ENCODE measurements at places on chromosomes 11 and 22.
A peak's percentile ranks its signal among the peaks of the same experiment; 100 is the strongest.

- no peak for DNase-seq
These were observed 13.4 kb downstream of the NFAM1 start for GRCh38 chr22:42418811-42419242.

DNA sequence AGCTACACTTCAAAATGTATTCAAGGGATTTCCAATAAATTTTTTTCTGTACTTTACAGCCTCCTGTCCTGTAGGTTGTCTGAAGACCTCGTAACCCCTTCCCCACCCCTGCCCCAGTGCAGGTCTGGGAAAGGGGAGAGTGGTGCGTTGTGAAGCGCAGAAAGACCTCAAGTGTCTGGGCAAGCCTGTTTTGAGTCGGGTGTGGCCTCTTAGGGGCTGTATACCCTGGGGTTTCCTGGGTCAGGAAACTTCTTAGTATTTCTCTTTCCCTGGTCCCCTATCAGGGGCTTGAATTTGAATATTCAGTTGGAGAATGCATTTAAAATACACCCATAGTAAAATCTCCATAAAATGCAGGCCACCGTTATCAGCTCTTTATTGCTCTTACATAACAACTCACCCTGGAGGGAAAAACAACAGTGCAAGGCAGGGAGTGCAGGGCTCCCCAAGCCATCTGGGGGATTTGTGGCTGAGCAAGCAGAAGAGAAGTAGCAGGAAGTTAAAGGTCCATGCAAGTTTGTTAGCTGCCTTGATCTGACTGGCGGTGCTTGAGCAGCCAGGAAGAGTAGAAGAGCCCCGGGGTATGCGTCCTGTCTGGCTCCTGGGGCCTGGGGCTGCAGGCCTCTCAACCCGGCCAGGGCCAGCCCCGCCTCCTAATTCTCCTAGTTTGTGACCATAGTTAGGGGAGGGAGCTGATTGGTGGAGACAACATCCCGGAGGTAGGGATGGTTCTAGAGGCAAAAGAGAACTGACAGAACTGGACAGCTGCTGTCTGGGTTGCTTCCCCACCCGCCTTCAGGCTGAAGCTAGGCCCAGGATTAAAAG lies 25.7 kb downstream of the ARHGAP1 start:
- peak; percentile 31 for DNase-seq

- DNase-seq: no peak
These were observed 255.1 kb downstream of the CADM1 start for GRCh38 chr11:115249061-115249578.

GRCh38 chr22:28498044-28498443 lies 181.6 kb downstream of the TTC28 start:
- DNase-seq: no peak

DNA sequence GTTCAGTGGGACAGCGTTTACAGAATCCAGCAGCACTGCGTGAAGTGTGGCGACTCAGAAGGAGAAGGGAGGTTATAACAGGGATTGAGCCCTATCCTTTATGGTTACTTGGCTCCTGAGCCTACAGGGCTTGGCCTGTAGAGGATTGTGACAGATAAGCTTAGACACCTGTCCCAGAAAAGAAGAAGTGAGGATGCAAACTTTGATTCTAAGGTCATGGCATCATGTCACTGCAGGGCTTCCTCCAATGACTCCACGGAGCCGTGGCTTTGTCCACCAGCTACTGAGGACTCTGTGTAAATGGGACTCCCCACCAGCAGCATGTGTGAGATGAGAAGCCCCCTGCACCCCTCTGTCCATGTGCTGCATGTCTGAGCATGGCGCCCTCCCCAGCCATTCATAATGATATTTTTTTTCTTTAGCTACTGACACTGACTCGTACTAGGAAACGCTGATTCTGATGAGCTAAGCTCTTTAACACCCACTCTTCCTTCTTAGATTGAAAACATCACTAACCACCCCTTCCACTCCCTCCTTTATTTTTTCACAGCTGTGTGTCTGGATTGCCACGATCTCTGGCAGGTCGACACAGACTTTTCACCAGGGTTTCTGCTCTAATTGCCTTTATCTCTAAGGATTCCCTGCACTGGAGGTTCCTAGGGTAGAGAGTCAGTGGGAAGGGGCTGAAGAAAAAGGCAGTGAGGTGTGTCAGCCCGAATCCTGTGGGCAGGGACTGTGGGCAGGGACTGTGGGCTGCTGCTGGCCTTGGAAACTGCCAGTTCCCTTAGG lies 65.5 kb upstream of the TTC12 start:
- DNase-seq: no peak

- no peak for DNase-seq
These were observed 708.1 kb downstream of the BRD1 start for GRCh38 chr22:49119551-49119952.

DNA sequence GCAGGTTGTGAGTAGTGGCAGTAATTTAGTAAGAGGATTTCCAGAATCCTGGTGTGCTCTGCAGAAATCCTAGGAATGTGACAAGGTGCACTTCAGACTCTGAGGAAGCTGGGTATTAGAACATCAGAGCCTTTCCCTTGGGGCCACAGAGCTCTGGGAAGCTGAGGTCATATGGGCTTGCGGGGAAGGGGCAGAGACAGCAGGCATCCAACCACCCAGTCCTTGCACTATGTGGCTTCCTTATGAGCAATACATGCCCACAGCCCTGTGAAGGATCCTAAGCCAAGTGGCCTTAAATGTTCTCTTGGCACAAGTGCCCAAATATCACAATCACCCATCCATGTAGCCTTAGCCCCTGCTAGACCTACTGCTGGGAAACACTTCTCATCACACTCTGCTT lies 46.2 kb downstream of the P4HA3 start:
- DNase-seq: no peak

DNA sequence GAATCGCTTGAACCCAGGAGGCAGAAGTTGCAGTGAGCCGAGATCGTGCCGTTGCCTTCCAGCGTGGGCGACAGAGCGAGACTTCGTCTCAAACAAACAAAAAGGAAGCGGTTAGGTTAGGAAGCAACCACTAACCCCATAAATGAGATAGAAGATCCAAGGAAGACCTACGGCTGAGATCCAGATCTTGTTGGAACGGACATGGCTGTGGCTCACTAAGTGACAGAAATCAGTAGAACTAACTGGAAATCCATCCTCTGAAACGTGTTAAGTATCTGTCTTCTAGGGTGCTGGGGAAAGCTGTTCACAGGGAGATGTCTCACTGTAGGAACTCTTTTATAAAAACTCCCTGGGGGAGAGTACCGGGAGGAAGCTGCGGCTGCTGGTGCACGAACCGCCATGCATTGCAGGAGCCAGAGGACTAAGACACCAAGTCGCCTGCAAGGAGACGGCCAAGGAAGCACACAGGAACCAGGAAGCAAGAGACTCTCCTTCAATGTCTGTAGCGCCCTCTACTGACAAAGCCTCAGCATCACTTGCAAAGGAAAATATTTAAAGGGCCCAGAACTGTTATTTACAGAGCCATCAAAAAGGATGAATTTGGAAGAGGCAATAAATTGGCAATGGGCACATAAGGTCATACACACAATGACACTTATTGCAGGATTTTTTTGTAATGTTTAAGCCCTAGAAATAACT lies 16.9 kb upstream of the SPTY2D1 start:
- DNase-seq: peak; percentile 62

DNA sequence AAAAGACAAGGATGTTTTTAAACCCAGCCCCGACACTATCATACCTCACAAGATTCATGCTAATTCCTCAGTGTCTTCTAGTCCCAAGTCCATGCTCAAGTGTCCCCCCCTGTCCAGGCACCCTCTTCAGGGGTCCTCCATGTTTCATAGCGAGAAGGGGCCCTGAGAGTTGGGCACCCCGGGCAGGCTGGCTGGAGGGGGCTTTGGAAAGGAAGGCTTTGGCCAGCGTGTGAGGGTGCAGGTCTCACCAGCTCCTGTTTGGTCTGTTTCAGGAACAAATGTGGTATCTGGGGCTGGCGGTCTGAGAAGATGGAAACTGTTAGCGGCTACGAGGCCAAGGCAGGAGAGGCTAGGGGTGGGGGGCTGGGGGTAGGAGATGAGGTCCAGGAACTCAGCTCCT lies 4.5 kb upstream of the SSH3 start:
- DNase-seq: no peak

- DNase-seq: no peak
These were observed 123.3 kb upstream of the LUZP2 start for GRCh38 chr11:24373516-24373915.

DNA sequence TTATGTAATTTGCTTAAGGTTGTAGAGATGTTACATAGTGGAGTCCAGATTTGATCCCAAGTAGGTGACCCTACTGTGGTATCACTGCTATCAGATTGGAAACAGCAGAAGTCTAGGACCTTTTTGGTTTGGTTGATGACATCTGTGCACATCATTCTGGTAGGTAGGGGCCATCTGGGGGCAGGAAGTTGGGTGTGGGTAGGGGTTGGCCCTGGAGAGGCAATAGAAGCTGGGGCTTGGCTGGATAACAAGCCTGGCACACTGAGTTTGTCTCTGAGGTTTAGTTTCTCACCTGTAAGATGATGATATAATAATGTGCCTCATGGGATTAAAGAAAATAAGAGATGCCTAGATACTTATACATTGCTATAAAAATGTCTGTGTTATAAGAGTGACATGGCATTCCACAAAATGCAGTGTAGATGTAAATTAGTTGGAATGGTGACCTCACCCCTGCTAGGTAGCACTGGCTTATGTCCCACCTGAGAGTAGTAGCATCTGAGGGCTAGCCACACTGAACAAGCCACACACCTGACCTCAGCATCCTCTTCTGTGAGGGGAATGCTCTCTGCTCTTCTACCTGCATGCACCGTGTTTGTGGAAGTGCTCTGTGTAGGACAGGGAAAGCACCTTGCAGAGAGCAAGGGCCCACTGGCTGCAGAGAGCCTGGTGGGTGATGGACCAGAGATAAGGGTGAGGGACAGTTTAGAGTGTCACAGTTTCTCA lies 36.9 kb downstream of the PTPRJ start:
- DNase-seq: peak; percentile 87

DNA sequence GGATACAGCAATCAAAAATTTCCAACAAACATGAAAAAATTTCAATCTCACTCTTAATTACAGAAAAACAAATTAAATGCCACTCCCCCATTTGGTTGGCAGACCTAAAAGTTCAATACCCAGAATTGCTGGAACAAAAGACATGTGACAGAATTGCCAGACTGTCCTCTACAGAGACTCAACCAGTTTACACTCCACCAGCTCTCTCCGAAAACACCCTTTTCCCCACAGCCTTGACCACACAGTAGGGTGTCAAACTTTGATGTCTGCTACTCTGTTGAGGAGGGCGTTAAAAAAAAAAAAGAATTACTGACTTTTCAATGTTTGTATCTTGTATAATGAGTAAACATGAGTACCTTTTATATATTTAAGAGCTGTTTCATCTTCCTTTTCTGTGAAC lies 44.7 kb upstream of the YPEL1 start:
- DNase-seq: no peak

GRCh38 chr11:66314561-66315497 lies 2.0 kb downstream of the CD248 start:
- DNase-seq: no peak

DNA sequence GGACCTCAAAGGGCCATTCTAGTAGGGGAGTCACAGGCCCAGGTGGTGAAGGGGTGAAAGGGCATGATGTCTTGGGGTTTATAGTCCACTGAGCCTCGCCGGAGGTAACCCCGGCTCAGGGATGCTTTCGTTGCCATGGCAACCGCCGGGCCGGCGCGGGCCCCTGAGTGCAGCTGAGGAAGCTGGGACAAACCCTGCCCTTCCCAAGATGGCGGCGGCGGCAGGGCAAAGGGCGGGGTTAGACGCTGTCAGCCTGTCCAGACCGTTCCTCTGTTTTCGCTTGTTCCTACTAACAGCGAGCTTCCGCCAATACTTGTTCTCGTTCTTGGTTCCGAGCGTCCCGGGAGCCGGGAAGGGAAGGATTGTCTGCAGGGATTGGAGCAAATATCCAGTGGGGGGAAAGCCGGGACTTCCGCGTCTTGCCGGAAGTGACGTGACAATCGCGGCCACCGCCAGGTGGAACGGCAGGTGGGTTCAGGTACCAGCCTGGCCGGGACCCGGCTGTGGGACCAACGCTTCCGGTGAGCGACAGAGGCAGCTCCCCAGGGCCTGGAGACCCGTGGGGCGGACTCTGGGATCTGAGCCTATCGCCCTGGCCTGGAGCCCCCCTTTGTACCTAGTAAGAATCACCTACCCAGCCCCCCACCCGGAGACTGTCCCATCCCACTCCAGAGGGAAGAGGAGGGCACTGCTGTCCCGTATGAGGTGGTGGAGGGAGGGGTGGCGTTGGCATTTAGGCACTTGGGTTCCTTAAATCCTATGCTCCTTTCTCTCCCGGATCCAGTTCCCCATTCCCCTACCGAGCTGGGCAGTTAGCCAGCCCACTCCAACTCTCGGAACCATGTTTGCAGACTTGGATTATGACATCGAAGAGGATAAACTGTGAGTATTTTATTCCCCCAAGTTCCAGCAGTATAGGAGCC lies at the start of gene PICK1:
TSS of gene PICK1 (plus strand) at position 436 of the 923 bp plus-strand sequence. CDS start at position 842, 406 bp downstream.
- peak; percentile 86 for DNase-seq

- no peak for DNase-seq
These were observed 19.9 kb downstream of the SEC14L6 start for GRCh38 chr22:30526656-30527055.

DNA sequence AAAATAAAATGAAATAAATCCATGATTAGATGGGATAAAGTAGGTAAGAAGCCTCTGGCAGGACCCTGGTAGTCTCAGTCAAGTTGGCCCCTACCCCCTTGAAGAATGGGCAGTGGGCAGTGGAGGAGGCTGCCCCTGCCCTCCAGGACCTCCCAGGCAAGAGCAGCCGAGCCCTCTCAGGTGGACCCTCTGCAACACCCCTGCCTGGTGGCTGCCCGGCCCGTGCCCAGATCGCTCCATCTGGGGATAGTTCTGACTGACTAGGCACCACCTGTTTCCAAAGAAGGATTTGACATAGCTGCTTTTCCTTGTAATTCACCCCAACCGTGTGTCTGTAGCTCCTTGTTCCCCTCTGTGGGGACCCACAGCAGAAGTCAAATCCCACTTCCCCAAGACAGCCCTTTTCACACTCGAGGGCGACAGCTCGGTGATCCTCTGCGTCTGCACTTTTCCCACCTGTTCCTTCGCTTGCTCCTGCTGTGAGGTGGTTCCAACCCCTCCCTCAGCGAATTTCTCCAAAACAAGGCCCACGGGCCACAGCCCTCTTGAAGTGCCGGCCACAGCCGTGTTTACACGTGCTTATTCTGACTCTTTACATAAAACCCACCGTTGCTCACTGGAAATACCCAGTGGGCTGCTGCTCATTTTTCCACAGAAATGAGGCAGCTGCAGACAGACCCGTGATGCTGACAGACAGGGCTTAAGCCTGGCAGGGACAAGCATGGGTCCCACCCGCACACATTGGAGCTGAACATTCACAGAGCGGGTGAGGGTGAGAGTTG lies 5.5 kb upstream of the TMPRSS13 start:
- no peak for DNase-seq

GRCh38 chr11:26715133-26715532 lies 6.7 kb downstream of the SLC5A12 start:
- DNase-seq: no peak

- no peak for DNase-seq
These were observed 23.9 kb downstream of the MOB2 start for GRCh38 chr11:1462698-1462975.

Measured in CD4-positive, alpha-beta memory T cell (primary cell).